Cardiac fibroblast (primary cell): ENCODE measurements at places on chromosomes 1 and 21.
A peak's percentile ranks its signal among the peaks of the same experiment; 100 is the strongest.

DNA sequence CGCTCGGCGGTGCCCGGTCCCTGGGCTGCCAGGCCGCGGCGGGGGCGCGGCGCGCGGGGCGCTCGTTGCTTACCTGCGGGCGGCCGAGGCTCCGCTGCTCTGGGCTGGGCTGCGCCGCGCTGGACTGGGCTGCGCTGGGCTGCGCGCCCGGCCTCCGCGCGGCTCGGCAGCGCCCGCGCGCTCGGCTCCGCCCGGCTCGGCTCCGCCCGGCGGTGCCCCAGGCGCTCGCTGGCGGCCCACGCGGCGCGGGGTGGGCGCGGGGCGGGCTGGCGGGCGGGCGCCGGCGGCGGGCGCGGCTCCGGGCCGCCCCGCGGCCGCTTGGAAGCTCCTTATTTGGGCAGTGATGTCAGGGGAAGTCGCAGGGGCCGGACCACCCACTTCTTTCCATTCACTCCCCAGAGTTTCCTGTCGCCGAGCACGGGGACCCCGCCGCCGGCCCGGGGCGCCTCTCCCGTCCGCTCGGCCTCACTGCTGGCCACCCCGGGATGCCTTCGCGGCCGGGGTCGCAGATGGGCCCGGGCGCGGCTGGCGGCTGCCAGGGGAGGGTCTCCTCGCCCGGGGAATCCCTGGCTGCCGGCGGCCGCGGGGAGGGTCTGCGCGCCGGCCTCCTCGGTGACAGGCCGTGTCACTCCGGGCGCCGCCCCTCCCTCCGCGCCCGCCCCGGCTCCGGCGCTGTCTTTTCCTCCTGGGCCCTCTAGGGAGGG lies 177.7 kb upstream of the EDN2 start:
- DNase-seq, result peak; percentile 83

DNA sequence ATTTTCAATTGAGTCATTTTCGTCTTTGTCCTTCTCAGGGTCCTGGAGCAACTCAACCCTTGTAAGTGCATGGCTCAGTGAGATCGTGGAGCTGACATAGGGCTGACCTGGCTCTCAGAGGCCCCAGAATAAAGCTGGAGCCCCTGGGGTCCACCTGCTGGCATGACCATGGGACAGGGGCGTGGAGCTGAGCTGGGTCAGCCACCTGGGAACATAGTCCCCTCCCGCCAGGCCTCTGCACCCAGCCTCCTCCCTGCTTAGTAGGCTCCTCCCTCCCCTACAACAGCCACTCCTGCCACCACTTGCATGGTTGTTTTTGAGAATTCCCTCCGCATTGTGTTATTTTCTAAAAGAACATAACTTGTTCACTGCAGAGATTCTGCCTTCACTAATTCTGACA lies 3.1 kb upstream of the RIPK4 start:
- no peak for DNase-seq

GRCh38 chr1:36665478-36666080 lies 182.9 kb upstream of the CSF3R start:
- no peak for DNase-seq

GRCh38 chr1:173857363-173857917 lies 10.3 kb downstream of the GAS5 start:
- DNase-seq, result no peak

DNA sequence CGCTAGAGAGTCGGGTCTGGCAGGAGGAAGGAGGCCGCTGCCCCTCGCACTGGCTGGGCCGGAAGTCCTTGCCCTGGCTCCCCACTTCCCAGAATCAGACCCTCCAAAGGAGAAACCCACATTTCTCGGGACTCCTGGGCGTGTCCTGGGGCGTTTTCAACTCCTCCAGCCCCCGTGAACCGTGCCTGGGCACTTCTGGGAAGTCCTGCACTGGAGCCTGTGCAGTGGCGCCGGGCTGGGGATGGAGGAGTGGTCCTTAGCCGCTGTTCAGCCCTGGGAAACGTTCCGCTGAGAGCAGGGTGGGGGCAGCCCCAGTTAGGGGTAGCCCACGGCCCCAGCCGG lies 3.0 kb downstream of the IGSF21 start:
- no peak for DNase-seq

DNA sequence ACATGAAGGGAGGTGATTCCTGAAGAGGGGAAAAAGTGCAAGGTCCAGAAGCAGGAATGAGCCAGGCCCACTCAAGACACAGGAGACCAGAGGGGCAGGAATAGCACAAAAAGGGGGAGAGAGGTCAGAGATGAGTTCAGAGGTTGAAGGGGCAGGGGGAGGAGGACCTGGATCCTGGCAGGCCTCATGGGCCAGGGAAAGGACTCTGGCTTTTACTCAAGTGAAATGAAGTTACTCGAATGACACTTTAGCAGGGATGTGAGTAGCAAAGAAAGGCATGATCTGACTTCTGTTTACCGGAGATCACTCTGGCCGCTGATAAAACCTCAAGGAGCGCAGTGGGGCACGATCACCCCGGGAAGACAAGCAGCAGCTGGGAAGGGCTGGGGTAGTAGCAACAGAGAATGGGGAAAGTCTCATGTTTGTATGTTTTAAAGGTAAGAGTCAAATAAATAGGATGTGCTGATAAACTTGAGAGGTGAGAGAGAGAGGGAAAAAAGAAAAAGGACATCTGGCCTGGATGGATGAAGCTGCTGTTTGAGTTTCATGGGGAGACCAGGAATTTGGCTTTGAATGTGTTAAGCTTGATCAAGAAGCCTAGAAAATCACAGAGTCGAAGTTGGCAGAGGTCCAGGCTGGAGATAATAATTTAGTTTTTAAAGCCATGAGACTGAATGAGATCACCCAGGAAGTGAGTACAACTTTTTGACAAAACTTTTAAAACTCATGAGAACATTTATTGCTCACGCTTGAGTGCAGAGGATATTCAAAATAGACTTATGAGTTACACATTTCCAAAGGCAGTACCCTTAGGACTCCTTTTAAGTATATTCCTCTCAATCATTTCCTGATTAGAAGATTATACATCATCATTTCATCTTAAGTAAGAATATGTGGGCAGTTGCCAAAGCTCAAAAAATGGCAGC lies 156.0 kb downstream of the RERE start:
- peak; percentile 97 for DNase-seq

- no peak for DNase-seq
Measured at GRCh38 chr1:202578565-202578964, 131.7 kb downstream of the SYT2 start.

DNA sequence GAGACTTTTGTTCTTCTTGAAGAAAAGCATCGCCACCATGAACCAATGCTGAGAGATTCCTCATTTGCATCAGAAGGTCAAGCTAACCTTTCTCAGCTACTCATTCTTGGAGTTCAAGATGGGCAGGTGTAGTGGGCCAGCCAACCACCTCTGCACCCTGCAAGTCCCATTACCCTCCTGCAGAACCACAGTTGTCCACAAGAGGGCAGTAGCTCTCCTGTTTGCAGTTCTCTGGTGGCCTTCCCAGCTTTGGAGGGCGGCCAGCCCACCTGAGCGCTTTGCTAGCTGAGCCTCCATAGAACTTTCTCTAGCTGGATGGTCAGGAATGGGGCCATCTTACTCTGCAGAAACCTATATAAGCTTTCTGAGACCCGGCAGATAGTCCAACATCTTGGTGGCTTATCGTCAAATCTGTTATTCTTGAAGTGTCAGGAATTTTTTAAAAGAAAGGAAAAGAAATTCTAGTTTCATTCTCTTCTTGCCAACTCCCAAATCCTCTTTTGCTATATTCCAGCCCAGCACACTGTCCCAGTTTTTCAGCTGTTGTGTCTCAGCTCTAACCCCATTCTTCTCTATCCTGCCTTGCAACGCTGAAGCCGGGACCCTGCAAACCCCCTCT lies 11.0 kb upstream of the LMX1A start:
- peak; percentile 76 for DNase-seq

- DNase-seq, result peak; percentile 32
Measured at GRCh38 chr1:69929308-69930057, 275.9 kb downstream of the LRRC40 start.

DNA sequence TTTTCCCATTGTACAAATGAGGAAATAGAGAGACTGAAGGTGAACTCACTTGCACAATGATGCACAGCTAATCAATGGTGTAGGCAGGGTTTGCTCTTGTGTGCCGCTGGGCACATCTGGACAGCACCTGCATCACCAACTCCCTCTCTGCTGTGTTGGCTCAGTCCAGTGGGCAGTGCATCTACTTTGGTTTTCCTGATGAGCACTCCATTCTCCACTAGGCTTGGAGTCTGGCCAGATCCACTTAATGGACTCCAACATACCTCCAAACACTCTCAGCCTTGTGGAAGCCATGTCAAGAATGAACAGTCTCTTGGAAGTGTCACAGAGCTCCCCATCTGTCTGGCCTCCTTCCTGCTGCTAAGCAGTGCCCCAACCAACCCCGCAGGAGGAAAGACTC lies 152.2 kb downstream of the HIVEP3 start:
- DNase-seq, result no peak

DNA sequence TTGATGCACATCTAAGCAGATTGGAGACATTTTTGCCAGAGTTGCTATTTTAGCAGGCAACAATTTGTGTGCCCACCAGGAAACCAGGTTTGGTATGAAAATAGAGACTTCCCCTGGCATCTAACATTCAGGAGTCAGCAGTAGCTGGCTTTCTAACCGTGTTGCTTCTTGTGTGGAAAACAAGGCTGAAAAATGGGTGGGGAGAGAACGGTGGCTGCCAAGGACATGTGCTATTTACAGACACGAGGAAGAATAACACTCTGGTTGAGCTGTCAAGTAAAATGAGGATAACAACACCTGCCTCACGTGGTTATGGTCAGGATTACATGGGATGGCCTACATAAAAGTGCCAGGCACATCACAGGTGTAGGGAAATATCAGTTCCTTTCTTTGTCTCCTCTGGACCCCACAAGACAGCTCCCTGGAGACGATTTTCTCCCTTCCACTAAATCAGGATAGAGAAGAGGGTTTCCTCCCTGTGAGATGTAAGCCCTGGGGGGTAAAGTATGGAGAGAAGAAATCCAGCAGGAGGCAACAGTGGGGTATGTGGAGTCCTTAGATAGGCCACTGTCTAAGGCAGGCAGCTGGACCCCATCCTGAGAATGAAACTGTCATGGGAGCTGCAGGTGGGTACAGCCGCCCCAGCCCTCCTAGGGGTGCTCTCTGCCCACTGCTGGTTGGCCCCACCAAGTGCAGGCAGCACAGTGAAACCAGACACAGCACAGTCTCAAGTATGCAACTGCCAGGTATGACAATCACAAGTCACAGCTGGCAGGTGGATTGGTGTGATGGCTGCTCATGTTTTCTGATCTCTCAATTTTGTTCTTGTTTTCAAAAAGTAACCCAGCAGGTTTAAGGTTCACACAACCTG lies 80.3 kb downstream of the TENT5C start:
- DNase-seq, result no peak

GRCh38 chr21:25405984-25406383 lies 201.3 kb downstream of the MRPL39 start:
- no peak for DNase-seq

GRCh38 chr1:244735876-244736561 lies 83.1 kb downstream of the DESI2 start:
- DNase-seq, result no peak

DNA sequence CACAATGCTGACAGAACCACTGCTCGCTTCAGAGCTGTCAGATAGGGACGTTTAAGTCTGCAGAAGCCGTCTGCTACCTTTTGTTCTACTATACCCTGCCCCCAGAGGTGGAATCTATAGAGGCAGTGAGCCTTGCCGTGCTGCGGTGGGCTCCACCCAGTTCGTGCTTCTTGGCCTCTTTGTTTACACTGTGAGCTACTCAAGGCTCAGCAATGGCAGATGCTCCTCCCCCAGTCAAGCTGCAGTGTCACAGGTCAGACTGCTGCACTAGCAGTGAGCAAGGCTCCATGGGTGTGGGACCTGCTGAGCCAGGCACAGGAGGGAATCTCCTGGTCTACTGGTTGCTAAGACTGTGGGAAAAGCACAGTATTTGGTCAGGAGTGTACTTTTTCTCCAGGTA lies 47.1 kb downstream of the LEPR start:
- peak; percentile 8 for DNase-seq

DNA sequence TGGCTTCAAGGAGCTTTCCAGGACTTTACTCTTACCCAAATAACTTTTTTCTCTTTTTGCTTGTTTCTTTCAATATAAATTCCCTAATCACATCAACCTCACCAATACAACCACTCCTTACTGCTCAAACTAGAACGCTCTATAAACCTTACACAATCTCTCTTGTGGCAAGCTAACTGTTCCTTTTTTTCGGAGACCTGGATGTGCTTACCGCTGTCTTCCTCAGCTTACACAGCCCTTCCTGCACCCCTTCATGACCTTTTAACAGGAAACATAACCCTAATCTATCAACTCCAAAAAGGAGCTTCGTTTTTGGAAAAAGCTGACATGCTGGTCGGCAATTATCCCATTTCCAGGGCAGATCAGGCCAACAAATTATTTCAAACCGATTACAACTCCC lies 24.1 kb upstream of the SLC2A5 start:
- no peak for DNase-seq

GRCh38 chr1:185363205-185363604 lies 46.2 kb upstream of the IVNS1ABP start:
- peak; percentile 42 for DNase-seq

DNA sequence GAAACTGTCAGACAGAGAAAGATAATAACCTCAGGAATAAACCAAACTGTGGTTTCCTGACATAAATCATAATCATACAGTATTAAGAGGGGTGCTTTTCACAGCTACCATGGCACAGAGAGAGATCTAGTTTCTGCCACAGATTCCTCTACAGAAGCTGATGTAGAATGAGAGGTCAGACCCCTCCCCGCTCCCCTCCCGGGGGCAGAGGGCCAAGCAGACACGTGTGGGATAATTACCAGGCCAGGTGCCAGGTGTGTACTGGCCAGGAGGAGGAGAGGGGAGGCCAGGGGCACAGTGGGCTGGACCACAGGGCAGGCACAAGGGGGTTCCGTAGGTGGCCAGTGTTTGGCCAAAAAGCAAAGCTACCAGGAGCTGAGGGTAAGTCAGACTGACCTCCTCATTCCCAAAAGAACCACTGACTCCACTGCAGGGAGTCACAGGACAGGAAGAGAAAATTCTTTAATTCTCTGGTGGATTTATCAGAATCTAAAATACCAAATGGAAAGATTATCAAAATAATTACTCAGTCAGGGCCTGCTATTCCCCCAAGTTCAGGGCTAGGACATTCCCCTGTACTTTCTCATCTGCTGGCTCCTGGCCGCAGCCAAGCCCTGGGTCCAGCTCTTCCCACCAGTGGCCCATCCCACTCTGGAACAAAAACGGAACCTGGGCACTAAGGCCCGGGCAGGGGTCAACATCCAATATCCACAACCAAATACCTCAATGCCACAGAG lies 30.0 kb downstream of the C2CD2 start:
- peak; percentile 90 for DNase-seq
